ENCODE measurements at places on chromosomes 6 and 20.

DNA sequence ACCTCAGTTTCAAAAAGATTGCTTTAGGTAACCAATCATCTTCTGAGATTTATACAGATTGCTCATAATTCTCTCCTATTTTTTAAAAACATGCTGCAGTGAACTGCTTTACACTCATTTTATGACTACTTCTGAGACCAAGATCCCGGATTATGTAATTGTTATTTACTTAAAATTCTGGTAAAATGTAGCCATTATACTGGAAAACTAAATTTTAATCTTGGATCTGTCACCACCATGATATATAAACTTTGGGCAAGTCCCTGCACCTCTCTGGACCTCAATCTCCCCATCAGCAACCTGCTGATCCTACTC lies 477 bp upstream of the PROCR start:
- DNase-seq, result no peak

DNA sequence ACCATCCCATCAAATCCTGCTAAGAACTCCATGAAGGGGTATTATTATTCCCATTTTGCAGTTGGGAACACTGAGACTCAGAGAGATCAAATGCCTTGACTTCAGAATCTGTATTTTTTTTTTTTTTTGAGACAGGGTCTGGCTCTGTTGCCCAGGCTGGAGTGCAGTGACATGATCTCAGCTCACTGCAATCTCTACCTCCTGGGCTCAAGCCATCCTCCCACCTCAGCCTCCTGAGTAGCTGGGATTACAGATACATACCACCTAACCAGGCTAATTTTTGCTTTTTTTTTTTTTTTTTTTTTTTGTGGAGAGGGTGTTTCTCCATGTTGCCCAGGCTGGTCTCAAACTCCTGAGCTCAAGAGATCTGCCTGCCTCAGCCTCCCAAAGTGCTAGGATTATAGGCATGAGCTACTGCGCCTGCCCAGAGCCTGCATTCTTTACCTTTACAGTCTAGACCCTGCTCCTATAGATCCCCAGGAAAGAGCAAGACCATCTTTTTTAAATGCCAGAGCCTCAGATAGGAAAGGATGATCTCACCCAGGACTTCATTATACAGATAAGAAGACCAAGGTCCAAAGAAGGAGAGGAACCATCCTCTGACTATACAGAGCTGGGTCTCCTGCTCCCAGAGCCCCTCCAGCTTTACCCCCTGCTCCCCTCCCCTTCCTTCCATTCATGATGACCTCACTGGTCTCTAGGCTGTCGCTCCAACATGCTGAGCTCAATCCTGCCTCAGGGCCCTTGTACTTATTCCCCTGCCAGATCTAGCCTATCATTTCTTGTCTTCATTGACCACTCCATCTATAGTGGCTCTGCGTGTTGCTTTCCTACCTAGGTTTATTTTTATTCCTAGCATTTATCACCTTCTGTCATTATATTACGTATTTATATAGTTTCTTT lies 138.6 kb downstream of the CEBPB start:
- no peak for DNase-seq

- no peak for DNase-seq
These were observed 680.4 kb upstream of the IMPG1 start for GRCh38 chr6:76752841-76753240.

DNA sequence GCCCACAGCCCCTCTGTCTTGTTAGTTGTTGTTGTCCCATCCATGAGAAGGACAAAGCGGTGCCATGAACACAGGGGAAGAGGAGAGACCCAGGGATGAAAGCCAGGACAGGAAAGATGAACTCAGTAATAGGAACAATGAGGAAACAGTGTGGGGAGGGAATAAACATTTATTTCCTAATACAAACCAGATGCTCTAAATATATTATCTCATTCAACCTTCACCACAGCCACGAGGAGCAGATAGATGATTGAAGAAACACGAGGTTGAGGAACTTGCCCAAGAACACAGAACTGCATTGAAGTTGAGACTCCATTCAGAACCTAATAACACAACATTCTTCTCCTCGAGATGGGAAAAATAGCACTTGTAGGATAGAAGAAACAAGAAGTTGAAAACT lies 53.0 kb upstream of the AIG1 start:
- no peak for DNase-seq

DNA sequence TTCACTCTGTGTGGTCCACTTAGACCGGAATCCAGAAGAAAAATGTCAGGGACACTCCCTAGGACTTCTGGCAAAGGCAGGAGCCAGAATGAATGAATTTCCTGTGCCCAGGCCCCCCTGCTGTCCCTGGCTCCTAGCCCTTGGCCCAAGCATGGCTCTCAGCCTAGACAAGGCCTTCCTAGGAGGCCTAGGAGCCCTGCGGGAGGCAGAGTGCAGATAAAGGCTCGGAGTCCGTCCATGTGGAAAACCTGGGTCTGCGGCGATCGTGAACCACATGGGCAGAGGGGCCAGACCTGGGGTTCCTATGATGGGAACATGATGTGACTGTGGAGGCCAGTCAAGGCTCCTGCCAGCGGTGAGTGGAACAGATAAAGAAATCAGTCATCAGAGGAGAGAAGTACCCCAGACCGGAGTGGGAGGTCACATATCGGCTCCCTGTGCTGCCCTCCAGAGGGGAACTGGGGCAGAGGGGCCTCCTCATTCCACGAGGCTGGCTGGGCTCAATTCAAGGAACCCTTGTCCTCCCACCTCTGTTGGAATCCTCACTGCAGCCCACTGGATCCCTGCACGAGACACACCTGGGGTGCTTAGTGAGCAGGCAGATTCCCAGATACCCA lies 5.9 kb upstream of the VSTM2L start:
- DNase-seq, result peak; percentile 41

DNA sequence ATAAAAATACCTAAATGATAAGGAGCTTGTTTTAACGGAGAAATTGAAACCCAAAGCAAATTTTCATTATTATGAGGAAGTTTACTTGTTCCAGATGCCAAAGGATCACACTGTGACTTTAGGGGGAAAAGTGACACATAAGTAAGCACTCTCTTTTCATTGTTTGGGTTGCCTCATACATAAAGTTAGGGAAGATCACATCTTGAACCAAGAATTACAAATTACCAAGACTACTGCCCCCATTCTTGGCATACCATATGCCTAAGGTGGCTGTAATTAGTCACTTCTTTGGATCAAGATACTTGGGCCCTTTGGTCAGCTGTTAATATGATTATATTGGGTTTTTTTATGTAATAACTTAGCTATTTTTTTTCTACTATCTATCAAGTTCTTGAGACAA lies 269.0 kb downstream of the COL12A1 start:
- no peak for DNase-seq

- DNase-seq, result no peak
These were observed 70.2 kb upstream of the TFB1M start for GRCh38 chr6:155384321-155384952.

DNA sequence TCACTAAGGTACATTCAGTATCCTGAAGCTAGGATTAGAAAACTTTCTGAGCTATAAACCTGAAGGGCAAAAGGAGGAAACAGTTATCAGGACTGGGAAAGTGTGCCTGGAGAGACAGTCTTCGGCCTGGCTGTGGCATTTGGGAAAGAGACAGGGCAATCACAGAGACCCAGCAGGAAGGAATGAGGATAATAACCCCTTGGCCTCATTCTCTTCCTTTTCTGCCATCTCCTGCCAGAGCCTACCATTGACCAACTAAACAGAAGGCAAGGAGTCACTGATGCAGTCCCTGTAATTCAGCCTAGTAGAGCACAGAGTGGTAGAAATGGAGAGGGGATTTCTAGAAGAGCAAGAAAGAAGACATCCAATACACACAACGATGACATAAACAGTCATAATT lies 359.4 kb downstream of the HDGFL1 start:
- no peak for DNase-seq

GRCh38 chr6:139068846-139069245 lies 40.3 kb downstream of the ABRACL start:
- DNase-seq, result no peak

GRCh38 chr6:98724537-98724936 lies 109.8 kb upstream of the POU3F2 start:
- DNase-seq, result no peak

- DNase-seq, result no peak
These were observed 9.4 kb downstream of the TLDC2 start for GRCh38 chr20:36885356-36885755.

DNA sequence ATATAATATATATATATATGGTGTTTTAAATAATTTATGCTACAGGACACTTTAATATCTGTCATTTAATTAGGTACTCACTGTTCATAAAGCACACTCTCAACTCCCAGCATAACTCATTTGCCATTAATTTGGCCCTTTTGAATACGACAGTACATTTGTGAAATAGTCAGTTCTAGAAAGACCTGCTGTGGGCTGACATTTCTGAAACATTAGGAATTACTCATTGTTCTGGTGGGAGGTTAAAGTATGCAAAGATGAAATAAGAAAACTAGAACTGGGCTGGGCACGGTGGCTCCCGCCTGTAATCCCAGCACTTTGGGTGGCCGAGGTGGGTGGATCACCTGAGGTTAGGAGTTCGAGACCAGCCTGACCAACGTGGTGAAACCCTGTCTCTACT lies 497.5 kb downstream of the UTRN start:
- no peak for DNase-seq

DNA sequence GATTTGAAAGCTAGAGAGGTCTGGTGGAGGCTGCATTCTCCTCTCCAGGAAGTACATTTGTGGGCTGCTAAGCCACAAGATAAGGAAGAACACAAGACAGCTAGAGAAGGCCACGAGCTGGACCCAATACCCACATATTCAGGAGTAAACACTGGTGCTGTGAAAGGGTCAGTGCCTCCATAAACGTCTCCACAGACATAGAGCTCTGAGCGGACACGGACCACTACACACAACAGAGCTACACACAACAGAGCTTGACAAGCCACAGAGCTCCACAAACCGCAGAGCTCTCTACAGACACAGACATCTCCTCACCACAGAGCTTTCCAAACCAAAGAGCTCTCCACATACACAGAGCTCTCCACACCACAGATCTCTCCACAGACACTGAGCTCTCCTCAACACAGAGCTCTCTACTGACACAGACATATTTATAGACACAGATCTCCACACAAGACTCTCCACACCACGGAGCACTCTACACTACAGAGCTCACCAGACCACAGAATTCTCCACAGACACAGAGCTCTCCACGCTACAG lies 51.9 kb downstream of the ERMARD start:
- DNase-seq, result peak; percentile 4

DNA sequence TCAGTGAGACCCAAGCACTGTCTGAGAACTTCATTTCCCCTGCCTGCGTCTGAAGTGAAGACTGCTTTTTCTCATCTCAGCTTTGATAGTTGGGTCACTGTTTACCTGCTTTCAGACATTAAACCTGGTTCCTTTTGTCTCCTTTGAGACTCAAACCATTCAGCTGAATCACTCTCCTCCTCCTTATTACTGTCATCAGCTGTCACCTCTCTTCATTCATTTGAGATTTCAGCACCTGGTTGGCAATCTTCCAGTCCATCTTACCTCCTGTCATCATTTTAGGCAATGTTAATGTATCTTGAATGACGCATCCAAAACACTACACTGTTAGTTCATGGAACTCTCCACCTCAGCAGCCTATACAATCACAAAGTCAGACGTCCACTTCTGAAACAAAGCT lies 34.3 kb upstream of the SOX4 start:
- DNase-seq, result no peak
